ENCODE measurements at places on chromosomes 16 and 17. TPM values are rescaled to one million over a fixed set of nuclear protein-coding genes. Genes with fewer than 3 reads are reported as not detected.

- H3K27me3 ChIP-seq: no peaks in the 10 kb centered on the region
- no peak for DNase-seq
- no peaks in the 10 kb centered on the region for H3K36me3 ChIP-seq
Observed at GRCh38 chr16:64321881-64322280, 800.0 kb downstream of the CDH11 start.

DNA sequence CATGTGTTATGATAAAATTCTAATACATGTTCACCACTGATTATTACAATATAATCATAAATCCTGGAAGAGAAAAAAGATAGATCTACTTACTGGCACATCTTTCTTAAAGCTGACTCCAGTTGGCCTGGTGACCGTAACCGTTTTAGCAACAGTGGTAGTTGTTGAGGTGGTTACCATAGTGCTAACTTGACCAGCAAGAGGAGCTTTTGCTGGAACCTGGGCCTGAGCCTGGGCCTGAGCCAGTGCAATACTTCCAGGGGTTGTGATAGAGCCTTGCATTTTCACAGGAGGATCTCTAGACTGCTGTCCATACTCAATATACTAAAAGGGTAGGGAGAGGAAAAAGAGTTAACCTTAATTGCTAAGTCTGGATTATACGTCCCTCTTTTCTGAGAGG is 36.2 kb downstream of the SETD6 start:
- no peak overlapping the region for H3K27ac ChIP-seq
- H3K4me1 ChIP-seq: no peaks in the 10 kb centered on the region
- no peak overlapping the region for H3K4me3 ChIP-seq
- no peak for DNase-seq
- H3K36me3 ChIP-seq: peaks cover 7% of the 10 kb centered on the region
- no peaks in the 10 kb centered on the region for H3K27me3 ChIP-seq

DNA sequence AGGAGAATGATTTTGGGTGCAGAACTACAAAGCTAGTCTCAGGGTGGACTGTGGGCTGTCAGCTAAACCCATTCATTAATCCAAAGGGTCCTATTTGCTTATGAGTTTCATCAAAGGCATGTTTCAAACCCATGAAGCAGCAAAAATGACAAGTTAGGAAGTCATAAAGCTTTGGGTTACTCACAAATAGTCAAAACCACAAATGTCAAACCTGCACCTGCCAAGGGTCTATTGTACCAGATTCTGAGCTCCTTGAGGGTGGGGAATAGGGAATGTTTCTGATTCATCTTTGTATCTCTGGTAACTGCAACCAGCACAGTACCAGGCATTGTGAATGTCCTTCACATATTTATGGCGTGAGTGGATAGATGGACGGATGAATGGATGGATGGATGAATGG is 317.7 kb downstream of the MAF start:
- no peaks in the 10 kb centered on the region for H3K27me3 ChIP-seq
- H3K27ac ChIP-seq: no peak overlapping the region
- H3K4me3 ChIP-seq: no peak overlapping the region
- peaks cover 14% of the 10 kb centered on the region for H3K4me1 ChIP-seq

DNA sequence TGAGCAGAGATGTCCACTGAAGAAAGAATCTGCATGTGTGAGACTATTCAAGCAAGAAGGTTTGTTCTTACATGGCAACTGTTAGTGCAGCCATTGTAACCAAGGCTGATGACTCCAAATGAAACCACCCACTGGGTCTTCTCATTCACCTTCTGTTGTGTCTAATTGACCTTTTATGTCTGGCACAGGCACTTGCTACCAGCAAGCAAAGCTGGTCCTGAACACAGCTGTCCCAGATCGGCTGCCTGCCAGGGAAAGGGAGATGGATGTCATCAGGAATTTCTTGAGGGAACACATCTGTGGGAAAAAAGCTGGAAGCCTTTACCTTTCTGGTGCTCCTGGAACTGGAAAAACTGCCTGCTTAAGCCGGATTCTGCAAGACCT is 3.6 kb downstream of the CDC6 start:
- peaks cover 19% of the 10 kb centered on the region for H3K4me1 ChIP-seq
- H3K27me3 ChIP-seq: no peaks in the 10 kb centered on the region
- peaks cover 31% of the 10 kb centered on the region for H3K36me3 ChIP-seq
- no peak overlapping the region for H3K4me3 ChIP-seq
- H3K27ac ChIP-seq: no peak overlapping the region

DNA sequence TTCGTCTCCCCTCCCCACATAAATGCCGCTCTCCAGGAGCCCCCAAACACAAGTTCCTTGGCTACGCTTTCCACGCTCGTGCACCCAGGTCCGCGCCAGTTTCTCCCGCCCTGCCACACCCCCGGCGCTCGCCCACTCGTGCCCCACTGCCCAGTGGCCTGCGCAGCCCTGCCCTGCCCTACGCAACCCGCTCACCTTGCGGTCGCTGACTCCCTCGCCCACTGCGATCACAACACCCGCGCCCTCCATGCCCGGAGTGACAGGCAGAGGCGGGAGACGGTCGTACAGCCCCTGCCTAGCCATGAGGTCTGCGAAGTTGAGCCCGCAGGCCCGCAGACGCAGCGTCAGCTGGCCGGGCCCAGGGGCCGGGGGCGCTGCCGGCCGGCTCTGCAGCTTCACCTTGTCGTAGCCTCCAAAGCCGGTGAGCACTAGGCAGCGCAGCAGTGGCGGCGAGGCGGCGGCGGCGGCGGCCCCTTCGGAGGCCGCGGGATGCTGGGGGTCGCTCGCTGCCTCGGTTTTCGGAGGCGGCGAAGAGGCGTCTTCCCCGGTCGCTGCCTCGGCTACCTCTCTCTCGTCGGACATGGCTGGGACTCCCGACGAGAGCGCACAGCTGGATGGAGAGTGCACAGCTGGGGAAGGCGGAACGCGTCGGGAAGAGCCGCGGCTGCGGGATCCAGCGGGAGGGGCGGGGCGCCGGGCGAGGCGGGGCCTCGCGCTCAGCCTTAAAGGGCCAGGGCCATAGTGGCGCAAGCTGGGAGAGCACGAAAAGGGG is at the start of gene VAT1:
VAT1 (minus strand) TSS at position 645 of the 772 bp plus-strand sequence; CDS start at position 582, 63 bp downstream.
- peak within 1 kb of the TSS; percentile 90 for H3K27ac ChIP-seq
- peaks cover 64% of the 10 kb centered on the region for H3K4me1 ChIP-seq
- peak; percentile 82 for DNase-seq
- H3K36me3 ChIP-seq: no peaks in the 10 kb centered on the region
- H3K4me3 ChIP-seq: peak within 1 kb of the TSS; percentile 100

DNA sequence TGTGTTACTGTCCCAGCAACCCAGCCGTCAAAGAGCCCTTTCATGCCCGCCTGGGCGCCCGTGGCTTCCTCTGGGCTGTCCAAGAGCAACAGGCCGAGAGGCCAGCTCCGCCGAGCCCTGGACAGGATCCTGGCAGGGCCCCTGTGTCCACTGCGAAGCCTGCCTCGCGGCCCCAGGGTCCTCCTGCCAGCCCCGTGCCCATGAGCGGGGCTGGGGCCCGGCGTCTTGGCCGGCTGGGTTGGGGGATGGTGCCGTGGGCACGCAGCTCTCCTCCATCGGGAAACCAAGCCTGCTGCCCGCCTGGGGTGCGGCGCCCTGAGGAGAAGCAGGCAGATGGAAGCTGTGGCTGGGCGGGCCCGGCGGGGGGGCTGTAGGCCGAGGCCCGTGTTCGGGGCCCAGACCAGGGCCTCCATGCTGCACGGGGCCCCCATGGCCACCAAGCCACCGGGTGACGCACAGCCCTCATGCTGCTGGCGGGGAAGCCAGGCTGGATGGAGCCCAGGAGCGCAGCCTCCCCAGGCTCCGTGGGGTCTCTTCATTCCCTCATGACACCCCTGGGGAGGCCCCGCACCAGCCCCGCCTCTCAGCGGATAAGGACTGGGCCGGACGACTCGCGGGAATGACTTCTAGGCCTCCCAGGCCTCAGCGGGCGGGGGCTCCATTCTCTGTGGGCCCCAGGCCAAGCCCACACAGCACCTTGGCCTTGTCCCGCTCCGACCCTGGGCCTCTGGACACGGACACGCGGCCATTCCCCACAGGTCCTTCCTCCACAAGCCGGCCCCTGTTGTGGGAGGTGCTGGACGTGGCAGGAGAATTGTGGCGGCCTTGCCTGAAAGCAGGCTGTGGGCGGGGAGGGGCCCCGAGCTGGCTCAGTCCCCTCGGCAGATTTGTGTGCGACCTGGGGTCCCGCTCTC is at the start of gene C1QTNF8:
C1QTNF8 (minus strand) TSS at position 76 of the 914 bp plus-strand sequence. CDS start 1,322 bp downstream, outside the sequence.
- H3K36me3 ChIP-seq: no peaks in the 10 kb centered on the region
- peaks cover 87% of the 10 kb centered on the region for H3K27me3 ChIP-seq

DNA sequence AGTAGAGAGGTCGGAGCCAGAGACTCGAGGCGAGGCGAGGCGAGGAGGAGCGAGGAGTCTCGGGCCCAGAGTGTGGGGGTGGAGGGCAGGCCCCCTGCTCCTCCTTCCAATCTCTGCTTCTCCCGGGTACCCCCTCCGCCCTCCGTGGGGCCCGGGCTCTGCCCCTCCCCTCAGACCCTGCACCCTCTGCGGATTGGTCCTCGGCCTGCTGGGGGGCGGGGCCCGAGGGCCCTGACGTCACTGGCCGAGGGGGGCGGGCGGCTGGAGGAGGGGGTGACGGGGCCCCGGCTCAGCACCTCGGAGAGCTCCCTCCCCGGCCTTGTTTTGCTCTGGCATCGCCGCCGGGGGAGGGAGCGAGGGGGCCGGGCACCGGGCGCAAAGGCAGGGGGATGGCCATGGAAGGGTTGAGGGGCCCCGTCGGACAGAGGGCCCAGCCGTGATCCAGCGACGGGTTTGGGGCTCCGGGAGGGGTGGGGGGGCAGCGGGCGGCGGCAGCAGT is at the start of gene RUNDC3A:
RUNDC3A (plus strand) TSS at position 282 of the 499 bp plus-strand sequence. CDS start 232 bp downstream, outside the sequence.
- peaks cover 8% of the 10 kb centered on the region for H3K4me1 ChIP-seq
- H3K36me3 ChIP-seq: no peaks in the 10 kb centered on the region
- DNase-seq: peak; percentile 82
- peak within 1 kb of the TSS; percentile 36 for H3K4me3 ChIP-seq
- H3K27ac ChIP-seq: no peak within 1 kb of the TSS

GRCh38 chr17:56165072-56165641 is 11.9 kb downstream of the ANKFN1 start:
- H3K27ac ChIP-seq: no peak overlapping the region
- H3K4me1 ChIP-seq: no peaks in the 10 kb centered on the region
- no peaks in the 10 kb centered on the region for H3K27me3 ChIP-seq
- no peak for DNase-seq

DNA sequence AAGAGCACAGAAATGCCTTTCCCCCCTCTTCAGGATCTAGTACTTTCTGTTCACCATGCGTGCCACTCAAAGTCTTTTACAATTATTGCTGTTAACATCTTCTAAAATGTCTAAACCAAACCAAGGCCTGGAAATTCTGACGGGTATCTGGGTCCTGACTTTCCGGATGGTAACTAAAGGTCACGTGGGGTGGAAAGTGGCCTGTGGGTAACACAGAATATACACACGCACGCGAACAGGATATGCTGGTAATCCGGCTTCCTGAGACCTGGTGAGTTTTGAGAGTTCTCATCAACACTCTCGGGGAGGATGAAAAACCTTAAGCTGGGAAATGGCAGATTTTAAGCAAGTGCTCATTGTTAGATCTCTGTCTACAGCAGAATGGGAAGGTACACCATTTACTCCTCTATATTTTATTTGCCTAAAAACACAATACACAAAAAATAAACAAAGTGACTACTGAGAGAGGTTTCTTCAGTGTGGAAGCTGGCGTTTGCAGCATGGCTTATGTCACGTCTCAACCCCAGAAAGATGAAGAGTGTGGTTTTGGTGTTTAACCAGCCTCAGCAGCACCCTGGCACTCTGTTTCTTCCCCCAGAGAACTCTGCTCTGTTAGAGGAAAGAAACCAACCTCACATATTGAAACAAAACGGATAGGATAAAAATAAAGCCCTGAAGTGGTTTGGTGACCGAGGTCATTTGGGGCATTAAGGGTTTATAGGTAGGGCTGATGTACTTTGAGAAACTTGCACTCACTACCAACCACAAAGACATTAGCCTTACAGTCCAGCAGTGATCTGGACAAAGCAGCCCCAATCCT is 37.3 kb downstream of the SMG6 start:
- H3K36me3 ChIP-seq: peaks cover 24% of the 10 kb centered on the region
- no peak overlapping the region for H3K4me3 ChIP-seq
- peak; percentile 39 for DNase-seq

GRCh38 chr17:44464037-44464436 is 39.2 kb downstream of the GPATCH8 start:
- H3K4me3 ChIP-seq: no peak overlapping the region
- H3K36me3 ChIP-seq: no peaks in the 10 kb centered on the region
- peaks cover 18% of the 10 kb centered on the region for H3K4me1 ChIP-seq
- DNase-seq: no peak
- no peaks in the 10 kb centered on the region for H3K27me3 ChIP-seq

DNA sequence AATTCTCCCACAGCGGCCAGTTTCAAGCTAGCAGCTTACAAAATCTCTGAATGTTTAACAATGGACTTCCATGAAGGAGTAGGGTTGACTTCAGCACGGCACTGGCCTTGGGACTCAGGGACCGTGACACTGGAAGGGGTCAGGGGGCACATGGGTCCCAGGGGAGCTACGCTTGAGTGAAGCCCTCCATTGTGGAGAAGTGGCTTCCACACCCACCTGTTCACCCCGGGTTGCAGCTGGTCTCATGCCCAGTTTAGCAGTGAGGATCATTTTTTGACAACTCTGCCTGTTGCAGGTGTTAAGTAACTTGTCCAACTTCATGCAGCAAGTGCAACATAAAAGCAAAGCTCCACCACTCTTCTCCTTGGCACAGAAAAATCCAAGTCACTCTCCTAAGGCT is 510.2 kb downstream of the CDH13 start:
- H3K27me3 ChIP-seq: no peaks in the 10 kb centered on the region
- no peaks in the 10 kb centered on the region for H3K36me3 ChIP-seq
- H3K27ac ChIP-seq: peak overlapping the region; percentile 20
- no peaks in the 10 kb centered on the region for H3K4me1 ChIP-seq

- no peak overlapping the region for H3K4me3 ChIP-seq
- no peak for DNase-seq
- H3K36me3 ChIP-seq: no peaks in the 10 kb centered on the region
- no peak overlapping the region for H3K27ac ChIP-seq
- no peaks in the 10 kb centered on the region for H3K27me3 ChIP-seq
Observed at GRCh38 chr16:19601083-19601976, 45.8 kb downstream of the VPS35L start.

- H3K36me3 ChIP-seq: no peaks in the 10 kb centered on the region
- no peak overlapping the region for H3K27ac ChIP-seq
- H3K27me3 ChIP-seq: no peaks in the 10 kb centered on the region
- DNase-seq: no peak
- no peaks in the 10 kb centered on the region for H3K4me1 ChIP-seq
Observed at GRCh38 chr17:17342242-17342945, 39.2 kb downstream of the NT5M start.

Gene TBX4
- total RNA-seq: 21.2 TPM

Gene CCP110
- total RNA-seq: 23.6 TPM

Gene MYO15A
- 1.6 TPM for total RNA-seq

Gene SLC5A11
- total RNA-seq: not detected

Gene C16orf89
- 67.0 TPM for total RNA-seq

Measured in left lung (tissue), 14 donors.